Globus pallidus (tissue), 1 donor: ENCODE measurements at places on chromosomes 1 and 21.

DNA sequence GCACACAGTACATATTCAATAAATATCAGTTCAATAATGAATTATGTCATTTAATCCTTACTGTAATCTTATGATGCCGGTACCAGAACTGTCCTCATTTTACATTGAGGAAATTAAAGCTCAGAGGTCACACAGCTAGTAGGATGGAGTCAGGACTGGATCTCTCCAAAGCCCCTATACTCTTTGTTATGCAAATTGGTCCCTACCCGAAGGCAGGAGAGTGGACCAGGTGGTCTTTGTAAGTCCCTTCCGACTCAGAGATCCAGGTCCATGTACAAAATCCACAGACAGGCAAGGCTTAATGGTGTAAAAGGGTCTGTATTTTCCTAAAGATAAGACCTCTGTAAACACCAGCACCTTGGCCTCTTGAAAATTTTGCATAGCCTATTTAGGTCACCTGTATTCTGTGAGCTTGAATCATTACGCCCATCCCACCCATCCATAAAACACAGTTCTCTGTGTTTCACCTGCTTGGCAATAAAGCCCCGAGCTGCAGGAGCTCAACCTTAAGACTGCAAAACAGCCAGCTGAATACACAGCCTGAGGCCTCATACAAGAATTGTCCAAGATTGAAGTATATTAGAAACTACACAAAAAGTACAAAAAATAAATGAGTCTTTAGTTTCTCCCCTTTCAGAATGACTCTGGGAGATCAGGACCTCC lies 41.7 kb downstream of the PLXNA2 start:
- no peak for DNase-seq

DNA sequence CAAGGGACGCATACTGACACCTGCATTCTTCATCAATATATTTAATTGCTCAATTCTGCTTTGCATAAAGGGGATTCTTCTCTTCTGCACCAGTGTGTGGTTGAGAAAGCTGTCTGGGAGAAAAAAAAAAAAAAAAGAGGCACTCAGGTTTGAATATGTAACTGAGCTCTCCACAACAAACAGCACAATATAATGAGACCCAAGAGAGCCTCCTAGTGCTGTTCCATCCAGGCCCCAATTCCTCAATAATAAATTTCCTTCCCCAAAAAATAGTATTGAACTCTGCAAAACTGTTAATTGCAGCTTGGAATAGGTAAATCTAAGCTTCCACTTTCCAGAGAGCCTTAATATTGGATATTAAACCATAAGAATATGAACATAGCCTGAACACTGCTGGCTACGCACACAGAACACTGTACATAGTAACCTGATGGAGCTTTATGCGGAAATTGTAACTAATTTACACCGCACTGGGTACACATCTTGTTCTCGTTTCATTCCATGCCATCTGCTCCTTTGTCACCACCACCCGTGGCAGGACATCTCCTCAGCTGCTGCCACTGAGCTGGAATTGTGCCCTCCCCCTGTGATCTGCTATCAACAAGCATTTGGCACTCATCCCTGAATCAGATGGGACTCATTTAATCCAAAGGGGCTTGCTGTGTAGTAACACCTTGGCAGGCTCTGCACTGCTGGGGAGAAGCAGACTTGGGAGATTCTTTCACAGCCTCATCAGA lies 272.0 kb downstream of the HHIPL2 start:
- DNase-seq = no peak

- DNase-seq = no peak
Measured at GRCh38 chr1:16174886-16175598, 19.2 kb upstream of the EPHA2 start.

DNA sequence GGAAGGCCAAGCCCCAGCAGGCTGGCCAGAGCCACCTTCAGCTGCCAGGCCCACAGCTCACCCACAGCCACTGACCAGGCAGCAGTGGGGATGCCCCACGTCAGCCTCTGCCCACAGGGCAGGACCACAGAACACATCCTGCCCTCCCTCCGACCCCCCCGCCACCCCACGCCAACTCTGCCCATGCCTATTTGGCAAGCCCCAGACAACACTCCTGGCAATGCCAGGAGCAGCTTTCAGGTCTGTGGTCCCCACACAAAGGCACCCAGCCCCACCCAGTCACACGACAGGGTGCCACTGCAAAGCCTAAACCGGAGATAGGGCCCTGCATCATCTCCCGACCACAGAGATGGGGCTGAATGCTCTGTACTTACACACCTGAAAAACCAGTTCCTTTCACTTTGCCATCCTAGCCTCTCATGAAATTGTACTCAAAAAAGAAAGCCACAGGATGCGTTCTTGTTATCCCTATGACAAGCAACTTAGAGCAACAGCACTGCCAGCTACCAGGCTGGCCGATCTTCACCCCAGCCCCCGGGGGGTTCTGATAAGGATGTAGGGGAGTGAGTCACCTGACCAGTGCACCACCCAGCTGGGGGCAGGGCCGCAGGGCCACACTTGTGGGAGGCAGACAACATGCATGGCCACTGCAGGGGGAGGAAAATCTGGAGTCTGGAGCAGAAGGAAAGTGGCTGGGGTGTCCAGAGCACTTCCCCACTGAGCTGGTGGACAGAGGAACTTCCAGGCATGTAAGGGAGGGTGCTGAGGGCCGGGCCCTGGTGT lies 36.2 kb downstream of the UBE2G2 start:
- DNase-seq = no peak
